ENCODE measurements at places on chromosomes 12 and 14.

DNA sequence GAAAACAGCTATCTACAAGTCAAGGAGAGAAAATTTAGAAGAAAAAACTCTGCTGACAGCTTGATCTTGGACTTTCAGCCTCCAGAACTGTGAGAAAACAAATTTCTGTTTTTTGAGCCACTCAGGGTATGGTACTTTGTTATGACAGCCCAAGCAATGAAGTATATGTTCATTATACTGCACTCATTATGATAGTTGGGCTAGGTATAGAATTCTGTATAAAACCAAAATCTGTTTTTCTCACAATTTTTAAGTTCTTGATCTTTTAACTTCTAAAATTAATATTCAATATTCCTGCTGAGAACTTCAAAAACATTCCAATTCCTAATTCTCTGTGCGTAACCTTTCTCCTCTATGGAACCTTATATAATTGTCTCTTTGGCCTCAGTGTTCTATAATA lies 200.8 kb downstream of the SLC5A8 start:
- no peak for DNase-seq

- no peak for DNase-seq
Observed at GRCh38 chr14:102248121-102248520, 56.8 kb downstream of the MOK start.

DNA sequence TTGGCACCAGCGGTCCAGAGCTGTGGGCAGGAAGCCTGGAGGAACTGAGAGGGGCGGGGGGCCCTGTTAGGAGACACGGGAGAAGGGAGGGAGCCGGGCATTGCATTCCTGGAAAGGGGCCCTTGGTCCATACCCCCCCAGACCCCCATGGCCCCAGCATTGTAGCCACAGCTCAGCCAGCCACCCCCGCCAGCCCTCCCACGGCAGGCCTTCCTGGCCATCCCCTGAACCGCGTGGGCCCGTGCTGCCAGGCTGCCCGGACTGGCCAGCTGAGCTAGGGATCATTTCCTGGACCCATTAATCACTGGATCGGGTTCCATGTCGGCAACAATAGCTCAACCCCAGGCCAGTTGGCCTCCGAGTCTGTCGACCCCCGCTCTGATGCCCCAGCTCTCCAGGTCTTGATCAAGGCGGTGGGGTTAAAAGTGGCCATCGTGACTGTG lies 39.8 kb upstream of the DIO3 start:
- no peak for DNase-seq

- no peak for DNase-seq
Observed at GRCh38 chr12:57692500-57692899, 1.4 kb upstream of the OS9 start.

DNA sequence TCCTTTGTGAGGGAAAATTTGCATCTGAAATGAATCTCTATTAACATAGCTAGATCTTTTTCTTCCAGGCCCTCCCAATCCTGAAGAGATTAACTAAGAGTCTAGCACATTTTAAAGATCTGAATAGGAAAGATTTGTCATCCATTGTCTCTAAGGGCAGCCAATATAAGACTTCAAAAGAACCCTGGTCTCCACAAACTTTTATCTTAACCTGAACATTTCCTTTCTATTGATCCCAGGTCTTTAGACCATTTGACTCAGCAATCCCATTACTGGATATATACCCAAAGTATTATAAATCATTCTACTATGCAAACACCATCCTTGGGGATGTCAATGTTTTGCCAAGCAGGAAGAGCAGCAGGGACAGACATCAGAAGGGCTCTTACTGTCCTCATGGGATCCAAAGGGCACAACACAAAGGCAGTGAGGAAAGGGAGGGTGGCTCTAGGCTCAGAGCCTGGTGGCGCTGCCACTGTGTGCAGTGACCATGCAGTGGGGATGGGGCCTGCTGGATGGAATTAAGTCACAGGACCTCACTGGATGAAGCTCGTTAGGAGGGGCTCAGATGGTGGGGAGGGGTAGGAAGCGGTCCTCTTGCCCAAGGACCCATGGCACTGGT lies 12.7 kb upstream of the BDKRB2 start:
- DNase-seq: no peak

DNA sequence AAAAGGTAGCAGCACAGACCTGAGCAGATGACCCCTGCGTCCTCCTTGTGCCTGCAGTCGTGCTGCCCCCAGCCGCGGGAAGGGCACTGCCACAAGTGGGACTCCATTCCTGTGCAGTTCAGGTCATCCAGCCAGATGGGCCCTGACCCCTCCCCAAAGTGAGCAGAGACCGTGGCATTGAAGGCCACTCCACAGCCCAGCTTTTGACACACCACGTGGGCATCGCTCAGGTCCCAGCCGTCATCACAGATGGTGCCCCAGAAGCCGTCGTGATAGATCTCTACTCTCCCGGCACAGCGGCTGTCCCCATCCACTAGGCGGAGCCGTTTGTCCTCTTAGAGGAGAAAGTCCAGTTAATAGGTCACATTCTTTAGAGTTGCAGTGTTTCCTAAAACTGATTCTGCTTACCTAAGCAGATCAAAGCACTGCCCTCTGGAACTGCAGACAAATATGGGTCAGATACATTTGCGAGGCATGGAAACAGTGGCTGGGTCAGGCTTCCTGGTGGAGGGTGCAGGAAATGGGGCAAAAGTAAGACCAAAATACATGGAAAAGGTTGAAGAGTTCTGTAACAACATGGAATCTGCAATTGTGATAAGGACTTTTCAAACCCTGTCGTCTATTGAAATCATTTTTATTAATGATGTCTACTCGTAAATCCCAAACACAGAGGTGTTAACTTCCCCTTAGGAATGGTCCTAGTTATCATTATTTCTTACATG lies 69.4 kb downstream of the CD163L1 start:
- no peak for DNase-seq

GRCh38 chr14:99645545-99646505 lies 896 bp downstream of the HHIPL1 start:
- DNase-seq: no peak

Data from osteocyte (in vitro differentiated cells).